Activated T-cell treated with anti-CD3 and anti-CD28 coated beads, Interleukin-2, amount 50 U/mL, for 48 hours (primary cell): ENCODE measurements at places on chromosomes 7 and 10.

DNA sequence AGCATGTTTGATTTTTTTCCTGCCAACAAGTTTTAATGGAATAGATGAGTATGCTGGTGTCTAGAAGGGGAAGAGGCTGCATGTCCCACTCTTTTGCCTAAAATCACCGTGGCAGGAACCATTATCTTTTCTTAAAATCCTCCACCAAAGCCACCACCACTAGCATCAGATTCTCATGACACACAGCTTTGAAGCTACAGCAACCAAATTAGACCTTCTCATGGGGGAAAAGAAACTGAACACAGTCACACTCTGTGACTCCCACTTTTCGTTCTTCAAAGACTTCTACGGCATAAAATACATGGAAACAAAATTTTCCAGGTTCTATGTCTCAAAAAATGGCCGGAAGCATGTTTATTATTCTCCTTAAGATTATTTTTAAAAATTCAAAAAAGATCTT lies 81.8 kb downstream of the SGMS1 start:
- DNase-seq: no peak

DNA sequence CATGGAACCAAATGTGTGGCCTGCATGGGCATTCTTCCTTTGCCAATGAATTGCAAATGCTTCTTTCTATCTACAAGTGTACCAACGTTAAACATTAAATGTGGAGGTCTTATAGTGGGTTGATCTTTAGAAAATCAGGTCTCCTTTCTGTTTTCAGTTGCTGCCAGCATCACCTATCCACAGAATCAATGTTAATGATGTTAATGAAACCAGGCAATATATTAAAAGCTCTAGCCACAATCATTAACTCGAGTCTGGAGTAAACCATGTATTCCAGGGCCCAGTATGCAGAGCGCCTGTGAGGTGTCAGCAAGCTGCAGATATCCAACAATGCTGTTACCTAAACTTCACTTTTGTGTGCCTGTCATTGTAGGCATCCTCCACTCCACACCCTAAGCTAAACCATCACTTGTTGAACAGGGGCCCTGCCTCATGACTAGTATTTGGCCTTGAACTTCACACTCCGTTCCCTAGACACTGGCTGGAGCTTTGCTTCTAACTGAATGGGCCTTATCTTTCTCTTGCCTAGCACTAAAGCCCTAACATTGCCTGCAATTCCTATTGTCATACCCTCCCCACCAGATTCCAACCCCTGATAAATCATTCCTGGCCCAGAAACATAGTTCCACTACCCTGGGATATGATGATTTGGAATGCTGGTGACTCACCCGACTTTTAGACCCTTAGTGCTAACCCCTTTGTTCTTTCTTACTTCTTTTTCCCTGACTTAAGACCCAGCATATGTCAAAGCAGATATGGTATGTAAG lies 24.3 kb upstream of the ITGB8 start:
- DNase-seq: no peak

- DNase-seq: no peak
These were observed 14.6 kb downstream of the MORN4 start for GRCh38 chr10:97618733-97619132.

DNA sequence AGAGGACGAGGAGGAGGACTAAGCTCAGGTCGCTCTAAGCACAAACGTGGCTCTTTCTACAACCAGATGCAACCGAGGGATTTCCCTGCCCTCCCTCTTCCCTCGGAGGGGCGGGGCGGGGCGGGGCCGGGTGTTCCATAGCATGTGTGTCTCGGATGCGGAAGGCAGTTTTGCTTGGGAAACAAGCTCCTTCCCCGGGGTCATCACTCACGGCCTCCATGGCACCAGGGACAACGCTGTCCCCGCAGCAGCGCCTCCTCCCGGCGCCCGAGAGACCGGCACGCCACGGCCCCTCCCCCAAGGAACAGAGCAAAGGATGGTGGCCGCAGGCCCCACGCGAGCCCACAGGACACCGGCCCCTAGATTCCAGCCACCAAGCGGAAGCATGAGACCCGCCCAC lies 110.5 kb downstream of the PAXIP1 start:
- DNase-seq: no peak

GRCh38 chr7:47392241-47392759 lies 189.6 kb downstream of the TNS3 start:
- no peak for DNase-seq

- no peak for DNase-seq
These were observed 204.7 kb upstream of the HDAC9 start for GRCh38 chr7:18290865-18291264.

DNA sequence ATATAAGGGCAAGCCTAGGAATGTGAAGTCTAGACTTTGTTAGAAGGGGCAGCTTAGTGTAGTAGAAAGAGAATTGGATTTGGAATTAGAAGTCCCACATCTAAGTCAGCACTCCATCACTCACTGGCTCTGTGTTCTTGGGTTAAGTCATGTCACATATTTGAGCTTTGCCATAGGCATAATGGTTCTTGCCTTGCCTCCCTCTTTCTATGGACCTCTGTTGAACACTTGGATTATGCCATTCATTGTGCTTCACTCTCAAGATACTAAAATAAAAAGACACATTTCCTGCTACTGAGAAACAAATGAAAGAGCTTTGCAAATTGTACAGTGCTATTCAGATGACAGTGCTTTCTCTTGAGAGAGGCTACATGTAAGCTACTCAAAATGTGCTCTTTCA lies 35.9 kb downstream of the SEC23IP start:
- no peak for DNase-seq

DNA sequence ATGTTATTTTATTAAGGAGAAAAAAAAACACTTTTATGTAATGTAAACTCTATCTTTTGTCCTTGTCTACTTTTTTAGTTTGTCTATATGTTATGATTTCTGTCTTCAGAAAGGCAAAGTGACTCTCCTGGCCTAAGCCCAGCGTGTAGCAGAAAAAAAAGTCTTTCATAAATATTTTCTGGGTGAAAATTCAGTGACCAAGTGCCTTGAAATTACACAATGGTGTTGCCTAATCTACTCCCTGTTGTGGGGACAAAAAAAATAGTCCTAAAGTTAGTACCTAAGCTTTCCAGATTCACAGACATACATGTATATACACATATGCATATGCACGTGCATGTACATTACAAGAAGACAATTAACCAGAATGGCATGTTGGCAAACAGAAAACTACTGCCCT lies 1257.8 kb upstream of the SORCS1 start:
- DNase-seq: no peak

- DNase-seq: peak; percentile 25
These were observed 4.9 kb downstream of the GNB2 start for GRCh38 chr7:100678291-100678984.

- DNase-seq: no peak
These were observed 91.8 kb downstream of the RGS10 start for GRCh38 chr10:119450606-119451299.

- no peak for DNase-seq
These were observed 27.5 kb downstream of the ELMO1 start for GRCh38 chr7:37420946-37421695.

DNA sequence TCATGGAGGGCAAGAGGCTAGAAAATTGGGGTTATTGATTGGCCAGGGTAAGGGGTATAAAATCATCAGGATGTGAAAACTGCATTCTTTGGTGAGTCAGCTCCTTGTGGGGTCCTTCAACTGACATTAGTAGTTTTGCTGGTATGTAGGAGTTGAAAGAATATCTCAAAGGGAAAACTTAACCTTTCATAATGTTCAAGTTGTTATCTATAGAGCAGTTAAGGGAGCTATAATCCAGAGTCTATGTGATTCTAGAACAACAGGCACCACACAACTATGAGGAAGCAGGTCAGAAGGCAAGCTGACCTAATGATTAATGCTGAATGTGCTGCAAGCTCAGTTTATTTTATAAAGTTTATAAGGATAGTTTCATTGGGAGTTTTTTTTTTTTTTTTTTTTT lies 13.7 kb downstream of the PRPS1L1 start:
- DNase-seq: no peak

GRCh38 chr7:92691578-92691977 lies 101.4 kb upstream of the FAM133B start:
- no peak for DNase-seq

GRCh38 chr10:124727361-124727960 lies 16.7 kb downstream of the FAM53B start:
- peak; percentile 16 for DNase-seq
